ENCODE measurements at places on chromosomes 7 and 10.

DNA sequence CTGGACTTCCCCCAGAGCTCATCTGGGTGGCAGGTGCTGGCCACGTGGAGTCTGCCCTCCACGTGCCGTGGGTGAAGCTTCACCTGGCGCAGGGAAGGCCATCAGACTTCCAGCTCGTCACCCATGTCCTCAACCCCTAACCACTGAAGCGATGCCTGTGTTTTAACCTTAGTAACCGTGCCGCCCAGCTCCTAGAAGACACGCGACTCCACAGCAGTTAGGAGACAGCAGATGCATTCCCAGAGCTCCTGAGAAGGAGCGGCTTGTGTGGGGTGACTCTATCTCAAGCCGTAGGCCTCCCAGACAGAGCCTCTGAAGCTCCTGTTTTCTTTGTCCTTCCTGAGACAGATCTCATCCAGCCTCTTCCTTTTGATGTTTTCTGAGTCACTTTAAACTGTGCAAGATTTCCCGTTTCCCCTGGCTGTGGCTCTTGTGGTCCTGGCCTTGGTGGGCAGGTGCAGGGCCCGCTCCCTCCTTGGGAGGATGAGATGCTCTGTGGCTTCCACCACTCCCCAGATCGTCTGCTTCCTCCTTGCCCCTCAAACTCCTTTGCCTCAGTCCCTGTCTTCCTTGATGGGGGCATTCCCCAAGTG is 41.4 kb upstream of the AP5Z1 start:
- no peak for DNase-seq

- DNase-seq: no peak
These were observed 94.4 kb downstream of the MAP3K8 start for GRCh38 chr10:30528429-30528786.

DNA sequence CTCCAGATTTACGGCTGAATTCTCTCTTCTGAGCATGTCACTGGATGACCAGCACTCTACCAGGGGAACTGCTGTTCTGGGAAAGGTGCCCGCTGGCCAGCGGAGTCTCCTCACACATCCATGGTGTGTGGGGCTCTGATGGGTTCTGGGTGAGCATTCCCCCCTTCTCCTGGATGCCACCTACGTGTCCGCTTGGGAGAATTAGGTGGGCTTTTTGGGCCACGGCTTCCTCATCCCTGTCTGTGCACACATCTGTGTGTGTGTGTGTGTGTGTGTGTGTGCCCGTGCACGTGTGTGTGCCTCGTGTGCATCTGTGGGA is 163.0 kb downstream of the DNAJB6 start:
- DNase-seq: no peak

- no peak for DNase-seq
These were observed 20.1 kb upstream of the MDFIC start for GRCh38 chr7:114901771-114902170.

DNA sequence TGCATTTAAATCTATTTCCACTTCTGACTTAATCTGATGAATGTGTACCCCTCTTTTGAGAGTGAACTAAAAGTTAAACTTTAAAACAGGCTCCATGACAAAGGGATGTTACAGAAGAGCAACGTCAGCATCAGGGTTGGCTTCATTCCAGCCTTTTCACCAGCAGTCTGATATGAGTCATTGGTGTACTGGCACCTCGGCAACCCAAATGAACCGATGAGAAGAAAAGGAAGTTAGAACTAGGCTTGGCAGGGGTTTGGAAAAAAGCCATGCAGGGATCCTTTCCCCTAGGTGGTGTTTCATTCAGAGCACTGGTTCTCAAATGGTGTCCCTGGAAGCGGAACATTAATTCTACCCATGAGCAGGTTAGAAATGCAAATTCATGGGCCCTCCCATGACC is 53.6 kb downstream of the SEC61G start:
- DNase-seq: no peak

DNA sequence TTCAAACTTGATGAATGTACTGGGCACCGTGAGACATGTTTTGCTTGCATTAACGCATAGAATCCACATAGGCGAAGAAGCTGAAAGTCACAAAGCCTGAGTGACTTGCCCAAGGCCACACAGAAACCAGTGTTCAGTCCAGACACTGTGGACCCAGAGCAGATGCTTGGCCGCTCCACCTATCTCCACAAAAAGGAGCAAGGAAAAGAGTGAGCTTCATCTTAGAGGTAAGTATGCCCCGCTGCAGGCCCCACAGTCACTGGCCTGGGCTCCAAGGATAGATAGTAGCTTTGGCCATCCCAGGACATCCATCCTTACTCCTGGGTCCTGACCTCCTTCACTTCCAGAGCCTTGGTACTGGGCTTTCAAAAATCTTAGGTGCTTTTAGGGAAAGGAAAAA is 60.1 kb upstream of the SAMD8 start:
- no peak for DNase-seq

DNA sequence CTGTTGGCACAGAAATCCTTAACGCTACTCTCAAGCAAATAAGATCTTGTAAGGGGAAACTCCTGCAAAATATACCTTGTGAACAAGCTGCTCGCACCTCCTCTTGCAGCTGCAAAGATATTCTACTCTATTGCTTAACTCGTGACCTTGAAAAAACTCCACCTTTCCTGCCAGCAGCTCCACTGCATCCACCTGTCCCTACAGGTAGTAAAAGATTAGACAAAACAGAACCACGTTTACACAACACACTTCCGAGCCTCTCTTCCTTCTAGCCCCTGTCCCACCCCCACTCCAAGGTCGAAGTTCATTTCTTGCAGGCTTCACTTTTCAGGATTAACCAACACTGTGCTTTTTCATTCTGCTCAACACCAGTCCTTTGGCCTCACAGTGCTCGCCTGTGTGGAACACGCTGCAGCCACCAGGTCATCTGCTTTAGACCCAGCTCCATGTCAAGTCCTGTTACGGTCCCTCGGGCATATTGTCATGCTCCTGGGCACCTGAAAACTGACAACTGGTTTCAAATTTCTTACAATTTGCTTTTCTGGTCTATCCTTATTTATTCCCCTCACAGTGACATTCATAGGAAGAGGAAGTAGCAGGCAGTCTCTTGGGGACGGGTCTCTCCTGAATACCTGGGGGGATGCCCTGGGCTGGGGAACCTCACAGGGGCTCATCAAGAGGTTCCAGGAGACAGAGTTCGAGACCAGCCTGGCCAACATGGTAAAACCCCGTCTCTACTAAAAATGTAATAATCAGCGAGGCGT is 165.8 kb upstream of the KLF14 start:
- DNase-seq: no peak

- no peak for DNase-seq
These were observed 1.3 kb downstream of the STK17A start for GRCh38 chr7:43584195-43584586.

DNA sequence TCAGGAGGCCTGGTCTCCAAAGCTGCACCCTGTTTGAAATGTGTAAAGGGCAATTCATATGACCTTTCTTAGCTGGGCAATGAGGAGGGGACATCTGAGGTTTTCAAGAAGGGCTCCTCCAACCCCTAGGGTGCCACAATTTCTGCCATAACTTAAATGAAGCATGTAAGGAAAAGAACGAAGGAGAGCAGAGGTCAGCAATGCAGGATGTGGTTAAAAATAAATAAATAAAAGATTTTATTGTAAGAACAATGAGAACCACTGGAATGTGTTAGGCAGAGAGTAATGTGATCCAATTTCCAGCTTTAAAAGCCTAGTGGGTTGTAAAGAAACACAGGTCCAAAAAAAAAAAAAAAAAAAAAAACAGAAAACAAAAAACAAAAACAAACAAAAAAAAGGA is 673.1 kb downstream of the TNS3 start:
- no peak for DNase-seq
